Activated naive CD4-positive, alpha-beta T cell treated with Interleukin-2 at 50 U/mL for 16 hours (primary cell): ENCODE measurements at places on chromosomes 12 and 14.

- no peak for DNase-seq
These were observed 308.7 kb downstream of the SOX5 start for GRCh38 chr12:23640754-23641153.

DNA sequence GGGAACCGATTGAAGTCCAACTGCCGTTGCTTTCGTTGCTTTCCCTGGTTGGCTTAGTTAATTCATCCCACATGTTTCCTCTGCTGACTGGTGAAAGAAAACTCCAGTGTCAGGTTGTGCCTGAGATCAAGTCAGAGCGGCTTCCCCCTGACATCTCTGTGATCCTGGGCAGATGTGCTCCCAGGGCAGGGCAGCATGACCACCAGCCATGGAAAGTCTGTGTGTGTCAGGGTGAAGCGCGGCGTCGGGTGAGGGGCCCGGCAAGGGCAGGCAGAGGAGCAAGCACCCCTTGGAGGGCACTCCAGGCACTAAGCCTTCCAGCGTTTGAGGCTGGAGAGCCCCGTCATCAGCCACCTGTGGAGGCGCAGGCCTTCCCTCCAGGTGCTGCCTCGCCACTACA, 54.5 kb upstream of the IGF1 start:
- no peak for DNase-seq

DNA sequence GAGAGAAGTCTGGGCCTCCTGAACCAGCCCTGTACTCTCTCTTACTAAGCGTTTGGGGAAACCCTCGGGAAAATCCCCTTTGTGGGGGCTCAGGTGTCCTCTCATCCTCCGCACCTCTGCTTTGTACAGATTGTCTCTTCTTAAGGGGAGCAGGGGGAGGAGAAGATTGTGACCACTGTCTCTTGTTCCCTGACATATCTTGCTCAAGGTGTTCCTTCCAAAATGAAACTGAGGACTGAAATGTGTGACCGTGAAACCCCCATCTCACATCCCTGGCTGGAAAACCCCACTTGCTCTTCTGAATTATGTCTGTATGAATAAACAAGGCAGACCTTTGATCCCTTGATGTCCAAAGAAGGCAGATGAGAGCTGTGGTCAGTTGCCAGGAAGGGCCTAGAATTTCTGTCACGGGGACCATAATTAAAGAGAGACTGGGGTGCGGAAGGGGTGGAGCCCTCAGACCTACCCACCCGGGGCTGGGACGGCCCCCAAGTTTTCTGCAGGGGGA, 369.8 kb downstream of the AACS start:
- no peak for DNase-seq

- no peak for DNase-seq
These were observed 2.4 kb downstream of the GNG2 start for GRCh38 chr14:51862860-51863259.

GRCh38 chr14:81738946-81739659, 205.4 kb upstream of the SEL1L start:
- no peak for DNase-seq

- no peak for DNase-seq
These were observed 2.2 kb downstream of the SLC38A2 start for GRCh38 chr12:46370380-46370734.
